ENCODE measurements at places on chromosomes 16 and 17.

GRCh38 chr16:77467821-77468335 is 33.0 kb upstream of the ADAMTS18 start:
- DNase-seq: peak; percentile 44

- no peak for DNase-seq
Measured at GRCh38 chr16:75329943-75330342, 78.5 kb upstream of the BCAR1 start.

- DNase-seq: no peak
Measured at GRCh38 chr16:80189476-80190175, 351.2 kb upstream of the DYNLRB2 start.

DNA sequence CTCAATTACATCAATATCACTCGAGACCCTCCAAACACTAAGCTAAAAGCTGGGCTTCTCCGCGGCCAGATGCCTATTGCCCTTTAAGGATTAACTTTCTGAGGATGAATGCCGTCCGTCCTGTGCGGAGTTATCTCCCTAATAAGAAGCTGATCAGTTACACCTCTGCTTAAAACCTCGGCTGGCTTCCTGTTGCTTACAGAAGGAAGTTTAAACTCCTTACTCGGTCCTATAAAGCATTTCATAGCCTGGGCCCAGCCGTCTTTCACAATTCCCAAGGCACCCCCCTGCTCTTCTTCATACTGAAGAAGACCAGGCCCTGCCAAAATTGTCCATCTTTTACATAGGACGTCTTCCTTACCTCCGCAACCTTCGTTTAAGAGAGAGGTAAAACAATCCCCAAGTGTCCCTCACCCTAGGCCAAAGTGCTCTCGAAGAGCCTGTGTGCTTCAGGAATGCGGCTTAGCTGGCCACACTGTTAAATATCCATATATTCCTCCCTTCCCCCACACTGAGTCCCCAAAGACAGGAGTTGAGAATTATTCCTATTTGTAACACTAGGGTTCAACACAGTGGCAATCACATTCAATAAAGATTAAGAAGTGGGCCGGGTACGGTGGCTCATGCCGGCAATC is 112.6 kb upstream of the IRX5 start:
- peak; percentile 26 for DNase-seq

GRCh38 chr16:13421726-13422125 is 498.2 kb upstream of the ERCC4 start:
- DNase-seq: no peak

GRCh38 chr17:83144421-83145357 is 65.3 kb downstream of the METRNL start:
- no peak for DNase-seq

GRCh38 chr16:4936181-4936990 is 562 bp downstream of the PPL start:
- no peak for DNase-seq

DNA sequence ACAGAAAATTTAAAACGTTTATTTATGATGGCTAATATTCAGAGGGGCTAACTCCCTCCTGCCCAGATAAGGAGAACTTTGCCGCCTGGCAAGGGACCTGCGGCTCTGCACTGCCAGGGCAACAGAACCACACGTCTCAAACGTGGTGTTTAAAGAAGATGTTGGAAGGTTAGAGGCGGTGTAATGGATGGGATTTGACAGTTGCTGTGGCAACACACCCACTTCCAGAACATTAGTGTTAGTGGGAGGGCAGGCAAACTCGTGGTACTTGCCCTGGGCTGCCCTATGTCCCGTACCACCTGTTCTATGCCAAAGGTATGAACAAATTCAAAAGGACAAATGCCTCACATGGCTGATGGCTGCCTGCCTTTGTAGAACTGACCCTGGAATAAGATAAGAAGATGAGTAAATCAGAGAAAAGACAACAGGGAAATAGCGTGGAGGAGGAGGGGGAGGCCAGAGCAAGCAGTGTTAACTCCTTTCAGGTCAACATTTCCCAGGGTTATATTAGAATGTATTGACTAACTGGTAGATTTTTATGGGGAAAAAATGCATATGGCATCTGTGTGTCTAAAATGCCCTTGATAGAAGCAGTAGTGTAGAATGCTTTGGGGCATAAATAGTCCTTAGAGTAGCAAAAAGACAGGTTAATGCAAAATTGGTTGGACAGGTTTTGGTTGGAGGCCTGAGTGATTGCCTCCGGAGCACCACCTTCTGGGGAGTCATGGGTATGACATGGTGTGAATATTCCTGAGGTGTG is 30.8 kb downstream of the HLF start:
- DNase-seq: peak; percentile 75

- no peak for DNase-seq
Measured at GRCh38 chr17:7079581-7080455, at the start of gene CLEC10A. CLEC10A (minus strand) TSS chr17:7080251; CDS start chr17:7078812, 1,439 bp downstream.

GRCh38 chr16:189604-190186 is 9.4 kb downstream of the HBQ1 start:
- DNase-seq: no peak

DNA sequence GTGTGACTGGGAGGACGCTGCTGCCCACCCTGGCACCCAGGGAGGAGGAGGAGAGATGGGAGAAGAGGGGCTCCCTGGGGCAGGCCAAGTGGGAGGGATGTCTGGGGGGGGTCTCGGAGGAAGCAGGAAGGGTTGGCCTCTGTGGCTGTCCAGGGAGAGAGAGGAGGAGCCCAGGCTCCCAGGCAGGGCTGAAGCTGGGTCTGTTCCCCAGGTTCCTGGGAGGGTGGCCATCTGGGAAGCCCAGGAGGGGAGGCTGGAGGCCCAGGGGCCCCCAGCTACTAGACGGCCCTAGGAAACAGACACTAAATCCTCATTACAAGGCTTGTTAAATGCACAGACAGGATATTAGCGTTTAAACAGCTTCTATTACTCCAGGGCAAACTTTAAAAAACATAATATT is 139.8 kb downstream of the ENGASE start:
- no peak for DNase-seq

- no peak for DNase-seq
Measured at GRCh38 chr17:80455336-80455710, 21.1 kb downstream of the NPTX1 start.

GRCh38 chr16:69847643-69848042 is 85.5 kb downstream of the WWP2 start:
- no peak for DNase-seq

- DNase-seq: no peak
Measured at GRCh38 chr17:37717627-37718323, 27.1 kb downstream of the HNF1B start.

DNA sequence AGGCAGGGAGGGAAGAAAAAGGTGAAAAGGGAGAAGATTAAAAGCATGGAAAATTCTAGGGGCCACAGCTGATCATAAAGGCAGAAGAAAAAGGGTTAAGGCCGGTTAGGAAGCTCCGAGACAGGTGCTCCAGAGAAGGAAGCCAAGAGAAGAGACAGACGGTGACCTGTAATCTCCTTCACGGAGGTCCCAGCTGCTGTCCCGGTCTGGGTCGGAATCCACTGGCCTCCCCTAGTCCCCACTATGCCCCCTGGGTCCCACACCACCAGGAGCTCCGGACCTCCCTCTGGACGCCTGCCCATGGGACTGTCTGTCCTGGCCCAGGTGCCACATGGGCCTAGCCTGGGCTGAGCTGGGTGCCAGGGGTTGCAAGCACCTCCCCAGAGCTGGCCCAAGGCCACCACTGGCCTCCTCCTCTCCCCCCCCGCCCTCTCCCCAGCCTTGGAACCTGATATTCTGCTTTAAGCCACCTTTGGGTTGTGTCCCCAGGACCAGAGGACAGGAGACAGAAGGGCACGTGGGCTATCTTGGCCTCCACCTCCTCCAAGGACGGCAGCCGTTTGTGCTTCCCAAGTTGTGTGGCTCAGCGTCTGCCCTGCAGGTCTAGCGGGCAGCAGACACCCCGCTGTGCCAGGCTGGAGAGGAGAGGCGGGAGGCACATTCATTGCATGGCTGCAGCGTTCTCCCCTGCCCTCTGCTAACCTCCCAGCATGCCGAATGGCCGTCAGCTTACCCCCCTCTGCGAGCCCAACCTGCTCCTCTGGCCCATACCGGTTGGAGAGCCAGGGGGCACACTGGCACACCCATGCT is 102.4 kb downstream of the ENGASE start:
- no peak for DNase-seq

DNA sequence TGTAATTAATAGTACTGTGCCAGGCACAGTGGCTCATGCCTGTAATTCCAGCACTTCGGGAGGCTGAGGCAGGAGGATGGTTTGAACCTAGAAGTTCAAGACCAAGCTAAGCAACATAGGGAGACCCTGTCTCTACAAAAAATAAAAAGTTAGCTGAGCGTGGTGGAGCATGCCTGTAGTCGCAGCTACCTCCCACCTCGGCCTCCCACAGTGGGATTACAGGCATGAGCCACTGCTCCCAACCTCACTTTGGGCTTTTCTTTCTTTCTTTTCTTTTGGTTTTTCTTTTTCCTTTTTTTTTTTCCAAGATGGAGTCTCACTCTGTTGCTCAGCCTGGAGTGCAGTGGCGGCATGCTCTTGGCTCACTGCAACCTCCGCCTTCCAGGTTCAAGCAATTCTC is 137.8 kb downstream of the MRM1 start:
- no peak for DNase-seq

- no peak for DNase-seq
Measured at GRCh38 chr16:66701026-66701425, 4.5 kb upstream of the CMTM4 start.

DNA sequence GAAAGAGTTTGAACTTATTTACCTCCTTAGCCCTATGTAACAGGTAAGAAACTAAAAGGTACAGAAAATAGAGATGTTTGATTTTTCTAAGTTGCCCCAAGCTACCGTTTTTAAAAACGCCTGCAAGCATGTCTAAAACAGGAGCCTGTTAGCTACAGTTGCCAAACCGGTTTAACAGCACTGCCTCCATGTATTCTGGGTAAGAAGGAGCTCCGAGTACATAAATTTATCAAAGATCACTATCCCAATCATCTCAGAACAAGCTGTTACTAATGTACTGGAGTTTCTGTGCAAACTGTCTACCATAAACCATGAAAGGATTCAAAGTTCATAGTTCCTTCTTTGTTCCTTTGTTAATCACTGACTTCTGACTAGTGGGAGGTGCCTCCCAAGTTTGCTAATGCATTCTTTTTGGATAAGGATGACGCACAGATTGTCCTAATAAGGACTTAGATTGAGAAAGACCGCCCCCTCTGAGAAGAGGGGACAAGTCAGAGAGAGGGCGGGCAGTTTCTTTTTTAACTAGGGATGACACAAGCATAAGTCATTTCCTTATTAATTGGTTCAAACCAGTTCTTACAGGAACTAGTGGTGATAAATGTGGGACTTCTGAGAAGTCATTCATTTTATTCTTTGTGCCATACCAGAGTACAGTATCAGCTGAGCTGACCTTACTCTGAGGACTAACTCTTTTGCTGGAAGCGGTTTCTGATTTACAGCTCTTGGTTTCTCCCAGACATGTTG is 55.3 kb downstream of the TUBD1 start:
- peak; percentile 93 for DNase-seq

DNA sequence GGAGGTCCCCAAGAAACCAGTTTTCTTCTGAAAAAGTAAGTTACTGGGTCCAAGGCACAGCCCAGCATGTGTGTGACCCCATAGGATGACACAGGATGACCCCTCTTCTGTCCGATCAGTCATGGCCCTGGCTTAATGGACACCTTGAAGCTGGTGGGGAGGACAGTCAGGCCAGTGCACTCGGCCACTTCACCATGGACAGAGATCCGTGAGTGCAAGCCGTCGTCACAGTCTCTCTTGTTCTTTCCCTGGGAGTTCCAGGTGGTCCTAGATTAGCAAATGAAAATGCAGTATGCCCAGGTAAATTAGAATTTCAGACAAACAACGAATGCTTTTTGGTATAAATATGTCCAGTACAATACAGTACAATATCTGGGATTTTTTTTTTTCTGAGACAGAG is 1.4 kb upstream of the RNF222 start:
- no peak for DNase-seq

- DNase-seq: no peak
Measured at GRCh38 chr17:3907483-3908216, 8.6 kb downstream of the P2RX1 start.

Data from Karpas-422 (cell line).